A172 (cell line): ENCODE measurements at places on chromosomes 1 and 21. TPM values are rescaled to one million over a fixed set of nuclear protein-coding genes. Genes with fewer than 3 reads are reported as not detected.

GRCh38 chr1:24903560-24903954 lies 26.5 kb downstream of the RUNX3 start:
- no peak for DNase-seq

GRCh38 chr1:109768335-109768650 lies 4.6 kb upstream of the EPS8L3 start:
- no peak for DNase-seq

DNA sequence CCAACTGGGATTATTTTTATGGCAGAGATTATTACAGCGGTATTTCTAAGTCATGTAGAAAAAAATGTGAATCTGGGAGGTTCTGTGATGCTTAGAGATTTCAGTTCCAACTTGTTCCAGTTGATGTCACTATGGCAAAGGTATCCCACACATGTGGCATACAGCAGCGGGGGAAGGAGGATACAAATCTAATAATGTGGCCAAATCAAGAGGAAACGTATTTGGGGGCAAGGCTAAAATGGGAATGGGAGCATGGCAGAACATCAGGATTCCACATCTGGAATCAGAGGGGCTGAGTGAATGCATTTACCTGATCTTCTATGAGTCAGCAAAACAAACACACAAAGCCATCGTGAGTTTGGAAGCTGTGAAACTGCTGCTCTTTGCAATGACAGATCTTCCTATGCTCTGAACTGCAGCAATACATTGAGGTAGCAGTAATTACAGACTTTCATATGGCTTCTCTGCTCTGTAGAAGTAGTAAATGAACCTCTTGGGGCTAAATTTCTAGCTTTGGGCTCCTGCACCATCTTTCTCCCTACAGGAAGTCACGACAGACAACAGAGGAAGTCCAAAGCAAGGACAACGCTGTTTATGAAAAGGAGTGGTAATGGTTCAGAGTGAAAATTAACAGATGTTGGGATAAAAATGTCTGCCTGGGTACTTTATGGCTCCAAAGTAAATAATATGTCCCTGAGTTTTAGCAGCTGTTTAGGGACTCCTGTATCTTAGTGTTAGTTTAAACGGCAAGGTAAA lies 55.5 kb downstream of the GABPA start:
- peak; percentile 40 for DNase-seq

GRCh38 chr1:205354259-205355074 lies 2.3 kb downstream of the KLHDC8A start:
- peak; percentile 70 for DNase-seq

DNA sequence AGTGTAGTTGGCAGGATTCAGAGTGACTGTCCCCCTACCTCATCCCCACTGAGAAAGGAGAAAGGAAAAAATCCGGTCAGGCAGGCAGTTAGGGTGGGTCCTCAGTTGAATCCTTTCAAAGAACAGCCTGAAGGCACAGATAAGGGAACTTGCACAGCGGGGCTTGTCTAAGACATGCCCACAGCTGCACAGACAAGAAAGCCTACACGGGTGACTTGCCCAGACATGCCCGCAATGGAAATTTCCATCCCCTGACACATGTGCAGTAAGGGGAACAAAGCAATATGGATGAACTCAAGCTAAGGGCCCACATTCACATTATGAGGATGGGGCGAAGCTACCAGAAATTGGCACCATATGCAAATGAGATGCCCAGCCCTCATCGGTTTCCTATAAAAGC lies 82.5 kb downstream of the DESI2 start:
- peak; percentile 36 for DNase-seq

The FMO2 gene
- not detected in 2 replicates for total RNA-seq

DNA sequence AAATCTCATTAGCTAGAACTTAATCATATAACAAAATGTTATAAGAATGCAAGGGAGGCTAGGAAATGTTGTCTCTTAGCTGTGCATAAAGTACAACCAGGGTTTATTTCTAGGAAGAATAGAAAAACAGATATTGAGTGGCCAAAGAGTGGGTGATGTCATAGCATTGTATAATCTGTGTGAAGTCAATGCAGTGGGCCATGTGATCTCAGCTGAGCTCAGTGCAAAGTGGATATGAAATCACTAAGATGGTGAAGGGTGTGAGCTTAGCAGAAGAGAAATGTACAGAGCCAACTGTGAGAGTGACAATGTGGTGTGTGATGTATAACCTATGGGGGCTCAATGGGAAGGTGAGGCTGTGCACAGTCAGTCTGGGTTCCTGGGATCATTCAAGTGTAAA lies 29.7 kb upstream of the DUSP23 start:
- DNase-seq, result no peak

The SMCP gene
- not detected in 2 replicates for total RNA-seq

The KISS1 gene
- total RNA-seq, result 1.4 and 6.2 TPM in 2 replicates

- no peak for DNase-seq
These were observed 47.0 kb downstream of the PLPP3 start for GRCh38 chr1:56532350-56532683.

GRCh38 chr1:157496121-157496526 lies 56.2 kb downstream of the FCRL5 start:
- peak; percentile 23 for DNase-seq

GRCh38 chr1:178266619-178267066 lies 172.7 kb downstream of the RASAL2 start:
- DNase-seq, result no peak

- DNase-seq, result no peak
These were observed 11.7 kb downstream of the ZC3H12A start for GRCh38 chr1:37485902-37486679.

The ATP1A4 gene
- not detected in 2 replicates for total RNA-seq

DNA sequence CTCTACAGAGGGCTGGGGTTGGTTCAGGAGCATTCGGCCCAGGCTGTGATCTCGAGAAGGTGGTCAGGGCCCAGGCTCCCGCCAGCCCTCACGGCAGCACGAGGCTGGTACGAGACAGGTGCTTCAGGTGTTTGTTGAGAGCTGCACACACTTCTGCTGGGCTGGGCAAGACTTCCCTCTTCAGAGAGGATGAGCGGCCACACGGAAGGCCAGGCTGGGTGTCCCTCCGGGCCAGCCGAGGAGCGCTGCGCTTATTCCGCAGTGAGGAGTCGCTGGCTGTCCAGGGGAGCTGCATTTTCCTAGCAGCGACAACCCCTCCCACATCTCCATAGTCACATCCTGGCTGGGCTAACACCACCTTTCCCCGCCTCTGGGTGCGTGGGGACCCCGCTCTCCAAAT lies 50.5 kb downstream of the PDE9A start:
- no peak for DNase-seq

- DNase-seq, result no peak
These were observed 149.4 kb downstream of the FAM78B start for GRCh38 chr1:166017395-166017794.

DNA sequence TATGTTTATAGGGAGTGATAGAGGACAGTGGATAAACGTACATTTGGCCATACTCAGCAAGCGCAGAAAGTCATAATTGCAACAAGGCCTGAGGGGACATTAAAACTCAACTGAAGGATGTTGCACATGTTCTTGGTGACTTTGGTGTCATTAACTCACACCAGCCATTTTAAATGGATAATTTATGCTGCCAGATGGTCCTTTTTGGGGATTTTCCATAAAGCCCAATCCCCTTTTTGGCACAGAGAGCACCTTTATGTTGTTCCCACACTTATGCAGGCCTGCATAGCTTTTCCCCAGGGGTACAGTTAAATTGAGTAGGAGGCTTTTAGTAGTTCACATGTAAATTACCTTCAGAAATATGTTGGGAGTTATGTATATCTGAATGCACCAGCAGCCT lies 279.6 kb downstream of the NFIA start:
- DNase-seq, result no peak

- DNase-seq, result no peak
These were observed 57.0 kb upstream of the MUTYH start for GRCh38 chr1:45397285-45397684.

DNA sequence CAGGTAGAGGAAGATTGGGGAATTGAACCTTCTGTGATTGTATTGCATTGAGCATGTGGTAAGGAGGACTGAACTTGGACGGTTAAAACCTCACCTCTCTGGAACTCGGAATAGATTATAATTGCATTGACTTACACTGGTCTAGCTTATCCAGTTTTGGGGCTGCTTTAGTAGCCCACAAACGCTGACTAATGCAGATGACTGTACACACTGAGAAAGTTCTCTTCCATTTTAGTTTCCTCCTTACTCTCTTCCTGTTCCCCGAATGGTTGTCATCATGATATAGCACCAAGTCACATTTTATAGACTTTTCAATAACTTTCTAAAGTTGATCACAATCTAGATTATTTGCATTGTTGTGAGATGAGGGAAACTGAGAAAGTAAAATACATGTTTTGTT lies 78.2 kb downstream of the NFIA start:
- DNase-seq, result peak; percentile 11

DNA sequence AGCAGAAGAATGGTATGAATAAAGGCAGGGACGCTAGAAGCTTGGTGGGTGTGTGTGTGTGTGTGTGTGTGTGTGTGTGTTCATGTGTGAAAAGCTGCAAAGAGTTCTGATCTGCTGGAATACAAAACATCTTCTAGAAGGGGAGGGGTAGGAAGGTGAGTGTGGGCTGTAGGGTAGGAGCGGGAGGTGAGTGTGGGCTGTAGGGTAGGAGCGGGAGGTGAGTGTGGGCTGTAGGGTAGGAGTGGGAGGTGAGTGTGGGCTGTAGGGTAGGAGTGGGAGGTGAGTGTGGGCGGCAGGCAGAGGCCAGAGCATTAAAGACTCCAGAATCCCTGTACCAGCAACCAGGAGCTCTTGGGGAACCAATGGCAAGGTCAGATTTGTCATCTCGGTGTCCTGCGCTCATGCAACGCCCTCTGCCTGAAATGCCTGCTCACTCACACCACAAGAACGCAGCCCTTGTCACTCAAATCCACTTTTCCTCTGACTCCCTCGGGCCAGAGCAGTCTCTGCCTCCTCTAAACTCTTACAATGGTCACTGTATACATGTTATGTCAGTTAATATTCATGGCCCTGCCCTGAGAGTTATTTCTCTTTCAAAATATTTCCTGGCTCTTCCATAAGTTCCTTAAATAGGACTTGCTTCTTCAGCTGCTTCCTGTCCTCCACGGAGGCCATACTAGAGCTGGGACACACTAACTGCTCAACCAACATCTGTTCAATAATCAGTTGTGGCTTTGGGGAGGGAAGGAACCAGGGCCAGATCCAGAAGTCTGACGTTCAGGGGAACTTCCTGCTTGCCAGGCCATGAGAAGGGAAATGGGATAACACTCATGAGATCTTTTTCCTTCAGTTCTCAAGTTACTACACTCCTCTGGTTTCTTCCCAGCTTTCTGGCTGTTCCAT lies 53.6 kb upstream of the ZNF644 start:
- DNase-seq, result no peak

DNA sequence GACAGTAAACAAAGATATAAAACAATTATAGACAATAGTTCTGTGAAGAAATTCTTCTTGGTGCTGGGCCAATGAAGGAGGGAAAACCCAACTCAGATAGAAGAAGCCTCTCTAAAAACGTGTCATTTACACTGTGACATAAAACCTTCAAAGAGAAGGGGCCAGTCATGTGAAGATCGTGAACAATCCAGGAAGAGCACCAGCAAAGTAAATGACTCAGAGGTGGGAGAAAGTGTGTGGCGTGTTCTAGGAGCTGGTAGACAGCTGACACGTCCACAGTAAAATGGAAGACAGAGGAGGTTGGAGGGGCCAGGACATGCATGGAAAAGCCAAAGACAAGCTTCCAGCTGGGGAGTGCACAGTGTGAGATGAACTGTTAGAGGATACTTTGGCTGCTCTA lies 143.6 kb downstream of the VAV3 start:
- peak; percentile 18 for DNase-seq

The FCRL6 gene
- total RNA-seq, result 0.24 TPM in 1 of 2 replicates, not detected in the other

The GCSAML gene
- total RNA-seq, result 0.10 TPM in 1 of 2 replicates, not detected in the other

The PAX7 gene
- not detected in 2 replicates for total RNA-seq

The NBPF1 gene
- 19.8 and 35.1 TPM in 2 replicates for total RNA-seq

DNA sequence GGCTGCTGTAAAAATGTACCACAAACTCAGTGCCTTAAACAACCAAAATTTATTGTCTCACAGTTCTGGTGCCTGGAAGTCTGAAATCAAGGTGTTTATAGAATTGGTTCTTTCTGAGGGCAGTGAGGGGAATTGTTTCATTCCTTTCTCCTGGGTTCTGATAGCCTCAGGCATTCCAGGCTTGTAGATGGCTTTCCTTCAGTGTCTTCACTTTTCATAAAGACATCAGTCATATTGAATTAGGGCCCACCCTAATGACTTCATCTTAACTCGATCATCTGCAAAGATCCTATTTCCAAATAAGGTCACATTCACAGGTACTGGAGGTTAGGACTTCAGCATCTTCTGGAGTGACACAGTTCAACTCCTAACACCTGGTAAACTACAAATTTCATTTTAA lies 15.0 kb downstream of the CDKN2C start:
- DNase-seq, result peak; percentile 6

The EDN2 gene
- total RNA-seq, result 1.3 and 2.6 TPM in 2 replicates

GRCh38 chr1:54833121-54833520 lies 32.0 kb upstream of the TTC22 start:
- no peak for DNase-seq

DNA sequence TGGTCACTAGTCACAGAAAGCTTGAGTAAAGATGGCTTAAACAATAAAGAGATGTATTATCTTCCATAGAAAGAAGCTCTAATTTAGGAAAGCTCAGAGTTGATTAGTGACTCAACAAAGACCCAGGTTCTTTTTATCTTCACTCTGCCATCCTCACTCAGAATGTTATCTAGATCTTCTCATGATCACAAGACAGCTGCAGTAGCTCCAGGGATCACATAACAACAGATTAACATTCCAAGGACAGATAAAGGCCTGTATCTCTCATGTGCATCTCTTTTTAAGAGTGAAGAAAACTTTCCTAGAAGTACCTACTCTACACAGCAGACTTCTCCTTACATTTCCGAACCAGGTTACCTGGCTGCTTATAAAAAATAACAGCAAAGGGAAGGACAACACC lies 368.7 kb upstream of the PROX1 start:
- no peak for DNase-seq

GRCh38 chr1:158329733-158330132 lies 1.6 kb downstream of the CD1B start:
- DNase-seq, result no peak

DNA sequence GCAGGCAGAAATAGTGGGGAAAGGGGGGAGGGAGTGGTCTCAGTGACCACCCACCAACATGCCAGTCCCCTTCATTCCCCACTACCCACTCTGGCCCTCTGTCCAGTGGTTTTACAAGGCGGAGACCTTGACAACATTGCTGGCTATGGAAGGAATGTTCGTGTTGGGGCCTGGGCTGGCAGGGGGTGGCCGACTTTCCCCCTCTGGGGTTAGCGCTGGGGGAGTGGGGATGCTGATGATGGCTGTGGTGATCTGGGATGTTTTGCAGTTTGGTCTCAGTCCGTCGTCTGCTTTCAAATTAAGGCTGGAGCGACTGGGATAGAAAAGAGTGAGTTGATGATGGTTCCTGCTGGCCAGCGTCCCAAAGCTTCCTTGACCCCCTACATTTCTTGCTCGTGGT lies 20.3 kb downstream of the DDX20 start:
- no peak for DNase-seq
